ENCODE measurements at places on chromosomes 2 and 18.

- no peak for DNase-seq
These were observed 247.5 kb upstream of the CDH20 start for GRCh38 chr18:61085761-61086160.

DNA sequence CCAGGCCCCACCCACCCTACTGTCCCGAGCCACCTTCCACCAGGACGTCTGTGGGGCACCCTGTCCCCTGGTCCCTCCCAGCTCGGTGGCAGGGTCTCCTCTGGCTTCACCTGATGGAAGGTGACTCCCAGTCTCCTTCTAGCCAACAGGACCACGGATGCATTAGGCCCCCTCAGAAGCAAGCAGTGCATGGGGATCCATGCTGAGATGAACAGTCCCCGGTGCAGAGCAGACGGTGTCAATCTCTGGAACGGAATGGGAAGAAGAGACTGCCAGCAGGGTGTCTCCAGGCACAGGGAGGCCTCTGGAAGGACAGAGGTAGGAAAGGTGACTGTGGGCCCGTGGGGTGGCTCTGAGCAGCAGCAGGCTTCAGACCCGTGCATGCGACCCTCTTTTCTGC is 65.2 kb upstream of the FZD7 start:
- DNase-seq: no peak

DNA sequence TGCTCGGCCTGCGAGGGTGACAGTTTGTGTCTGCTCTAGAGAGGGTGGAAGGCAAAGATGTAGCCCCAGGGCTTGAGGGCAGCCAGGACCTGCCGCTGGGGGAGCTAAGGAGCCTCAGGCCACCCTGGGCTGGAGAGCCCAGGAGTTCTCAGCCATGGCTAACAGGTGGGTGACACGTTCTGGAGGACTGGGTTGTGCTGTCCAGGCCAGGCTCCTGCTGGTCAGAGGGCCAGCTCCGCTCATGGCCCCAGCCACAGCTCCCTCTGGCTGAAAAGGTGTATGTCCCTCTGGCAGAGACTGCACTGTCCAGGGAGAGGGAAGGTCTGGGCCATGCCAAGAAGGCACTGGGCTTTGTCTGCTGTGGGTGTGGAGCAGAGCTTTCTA is 19.2 kb downstream of the TMEM185B start:
- DNase-seq: no peak

GRCh38 chr18:676736-677135 is 19.3 kb downstream of the TYMS start:
- no peak for DNase-seq

DNA sequence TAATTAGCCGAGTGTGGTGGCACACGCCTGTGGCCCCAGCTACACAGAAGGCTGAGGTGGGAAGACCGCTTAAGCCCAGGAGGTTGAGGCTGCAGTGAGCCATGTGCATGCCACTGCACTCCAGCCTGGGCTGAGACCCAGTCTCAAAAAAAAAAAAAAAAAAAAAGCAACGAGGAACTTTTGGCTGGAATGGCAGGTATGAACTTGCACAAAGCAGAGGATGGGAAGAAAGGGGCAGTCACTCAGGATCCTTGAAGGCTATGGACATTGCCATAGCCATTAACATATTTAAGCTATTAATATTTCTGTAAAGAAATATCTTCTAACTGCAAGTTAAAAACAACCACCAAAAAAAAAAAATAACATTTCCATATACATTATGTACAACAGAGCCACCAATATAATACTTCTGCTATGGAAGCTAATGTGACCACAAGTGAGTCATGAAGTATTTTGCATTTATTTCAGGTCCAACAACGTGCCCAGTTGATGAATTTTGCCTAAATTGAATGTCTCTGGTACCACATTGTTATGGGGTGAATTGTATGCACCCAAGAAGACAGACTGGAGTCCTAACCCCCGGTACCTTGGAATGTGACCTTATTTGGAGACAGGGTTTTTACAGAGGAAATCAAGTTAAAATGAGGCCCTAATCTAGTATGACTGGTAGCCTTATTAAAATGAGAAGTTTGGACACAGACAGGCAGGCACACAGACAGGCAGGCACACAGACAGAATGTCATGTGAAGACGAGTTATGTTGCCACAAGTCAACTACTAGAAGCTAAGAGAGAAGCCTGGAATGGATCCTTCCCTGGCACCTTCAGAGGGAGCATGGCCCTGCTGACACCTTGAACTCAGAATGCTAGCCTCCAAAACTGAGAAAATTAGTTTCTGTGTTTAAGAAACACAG is 102.8 kb downstream of the RBMS1 start:
- DNase-seq: no peak

DNA sequence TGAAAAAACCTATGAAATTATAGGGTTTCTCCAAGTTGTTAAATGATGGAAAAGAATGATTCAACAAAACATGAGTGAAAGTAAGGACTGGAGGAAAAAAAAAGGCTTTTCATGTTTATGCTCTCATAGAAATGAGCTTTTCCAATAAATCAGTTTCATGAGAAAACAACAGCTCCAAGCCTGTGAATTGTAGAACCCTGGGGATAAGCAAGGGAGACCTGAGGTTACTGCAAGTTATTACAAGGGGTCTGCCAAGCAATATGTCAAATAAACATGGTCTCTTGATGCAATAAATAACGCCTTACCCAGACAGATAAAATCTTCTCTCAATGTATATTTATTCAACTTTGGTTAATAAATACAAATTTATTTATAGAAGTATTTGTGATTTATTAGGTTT is 577.9 kb upstream of the GCFC2 start:
- no peak for DNase-seq

GRCh38 chr18:57814555-57814954 is 11.4 kb upstream of the ATP8B1 start:
- DNase-seq: no peak

Measured in activated T-helper 1 cell treated with anti-CD3 and anti-CD28 coated beads, Interleukin-2, amount 50 U/mL, for 16 hours (primary cell).